Stomach (tissue), 19 donors: ENCODE measurements at places on chromosomes 1 and 21.

GRCh38 chr1:55326496-55327243 is 111.5 kb upstream of the USP24 start:
- DNase-seq: no peak

DNA sequence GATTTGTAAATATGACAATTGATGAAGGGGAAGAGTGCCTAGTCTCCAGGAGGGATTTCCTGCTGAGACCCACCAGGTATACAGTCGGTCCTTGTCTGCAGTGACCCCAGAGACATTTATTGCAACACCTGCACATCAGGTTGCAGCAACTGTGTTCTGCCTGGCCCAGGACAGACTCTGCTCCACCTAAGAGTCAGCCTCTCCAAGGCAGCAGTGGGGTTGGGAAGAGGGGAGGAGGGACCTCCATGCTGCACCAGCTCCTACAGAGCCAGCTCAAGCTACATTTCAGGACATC is 120.4 kb upstream of the IRF2BP2 start:
- DNase-seq: no peak

GRCh38 chr1:167301355-167301754 is 80.7 kb downstream of the POU2F1 start:
- DNase-seq: no peak

DNA sequence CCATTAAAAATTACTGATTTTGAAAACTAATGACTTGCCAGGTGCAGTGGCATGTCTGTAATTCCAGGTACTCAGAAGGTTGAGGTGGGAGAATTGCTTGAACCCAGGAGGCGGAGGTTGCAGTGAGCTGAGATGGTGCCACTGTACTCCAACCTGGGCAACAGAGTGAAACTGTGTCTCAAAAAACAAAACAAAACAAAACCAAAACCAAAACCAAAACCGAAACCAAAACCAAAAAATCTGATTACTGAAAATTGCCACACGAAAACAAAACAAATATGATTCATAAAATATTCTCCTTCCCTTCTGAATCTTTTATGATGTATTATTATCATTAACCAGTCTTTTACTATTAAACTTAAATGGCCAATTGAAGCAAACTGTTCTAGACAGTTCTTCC is 74.1 kb downstream of the SERINC2 start:
- DNase-seq: no peak
